ENCODE measurements at places on chromosomes 3 and 15.

DNA sequence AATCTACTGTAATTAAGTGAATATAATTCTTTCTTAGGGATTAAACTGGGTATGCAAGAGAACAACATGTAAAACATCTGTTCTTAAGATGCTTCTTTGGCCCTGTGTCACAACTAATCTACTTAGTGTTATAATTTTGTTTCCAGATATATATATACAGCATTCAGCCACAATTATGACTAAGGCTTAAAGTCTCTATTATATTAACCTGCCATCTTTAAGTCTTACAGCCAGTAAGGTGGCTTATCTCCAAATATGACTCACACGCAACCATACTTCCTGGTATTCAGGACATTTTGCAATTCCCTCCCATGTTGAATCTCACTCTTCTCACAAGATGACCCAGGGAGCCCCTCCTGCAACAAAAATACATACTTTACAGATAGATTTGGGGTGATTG is 6.6 kb upstream of the KBTBD8 start:
- no peak for DNase-seq

DNA sequence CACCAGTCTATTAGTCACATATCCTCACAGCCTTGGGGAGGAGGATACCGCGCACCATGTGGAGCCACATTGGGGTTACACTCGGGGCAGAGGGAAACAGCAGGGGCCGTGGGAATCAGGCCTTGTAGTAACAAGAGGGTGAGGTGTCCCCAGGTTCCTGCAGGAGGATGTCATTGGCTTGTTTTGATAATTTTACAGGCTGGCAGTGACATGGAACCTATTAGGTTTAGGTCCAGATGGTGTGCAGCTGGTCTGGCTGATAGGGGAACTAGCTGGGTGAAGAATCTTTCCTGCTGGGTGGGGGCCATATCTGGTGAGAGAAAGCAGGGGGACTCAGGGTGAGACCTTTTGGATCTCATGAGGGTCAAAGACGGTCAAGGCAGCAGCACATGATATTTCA is 9.8 kb upstream of the MEF2A start:
- DNase-seq = no peak

DNA sequence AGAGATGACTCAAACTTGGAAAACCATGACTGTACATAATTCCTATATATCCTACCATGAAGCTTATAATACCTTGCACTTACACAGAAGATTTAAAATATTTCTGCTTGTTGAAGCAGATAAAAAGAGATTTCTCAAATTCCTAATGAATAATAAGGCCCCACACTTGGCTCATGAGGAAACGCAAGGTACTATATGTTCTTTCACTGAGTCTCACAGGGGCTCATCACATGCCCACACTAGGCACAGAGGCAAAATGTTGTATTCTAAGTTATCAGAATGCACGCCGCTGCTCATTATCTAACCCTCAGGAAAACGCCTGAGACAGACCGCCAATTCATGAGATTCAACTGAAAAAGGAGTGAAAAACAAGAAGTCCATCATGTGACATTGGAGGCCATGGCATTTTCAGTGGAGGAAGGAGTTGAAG is 5.6 kb downstream of the MYO1E start:
- no peak for DNase-seq

DNA sequence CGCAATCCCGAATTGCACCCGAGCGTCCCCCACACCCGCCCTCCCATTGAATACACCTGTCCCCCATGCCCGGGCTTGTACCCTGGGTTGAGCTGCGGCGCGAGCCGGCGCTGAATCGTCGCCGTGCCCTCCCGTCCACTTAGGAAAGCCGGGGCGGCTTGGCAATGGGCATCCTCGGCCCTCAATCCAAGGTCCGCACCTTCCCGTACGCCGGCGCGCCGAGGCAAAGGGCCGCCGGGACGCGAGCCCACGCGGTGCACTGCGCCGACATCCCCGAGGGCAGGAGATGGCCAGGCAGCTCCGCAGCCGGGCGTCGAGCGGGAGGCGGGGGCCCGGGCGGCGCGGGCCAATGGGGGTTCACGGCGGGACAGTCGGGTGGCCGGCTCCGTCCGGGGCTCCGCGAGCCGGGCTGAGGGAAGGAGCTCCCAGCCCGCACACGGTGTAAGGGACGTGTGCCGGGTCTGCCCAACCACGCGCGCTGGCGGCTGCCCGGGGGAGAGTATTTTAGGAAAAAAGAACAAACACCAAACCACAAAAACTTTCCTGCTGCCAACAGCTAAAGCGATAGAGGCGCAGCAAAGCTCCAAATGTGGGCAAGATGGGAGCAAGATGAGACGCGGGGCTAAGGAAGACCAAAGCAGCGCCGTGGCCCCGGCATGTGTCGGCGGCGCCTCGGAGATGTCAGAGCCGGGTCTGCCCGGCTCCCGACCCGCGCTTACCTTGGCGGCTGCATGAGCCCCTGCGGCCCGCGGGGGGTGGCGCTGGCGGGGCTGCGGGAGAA is 621 bp downstream of the RGMA start:
- peak; percentile 30 for DNase-seq

DNA sequence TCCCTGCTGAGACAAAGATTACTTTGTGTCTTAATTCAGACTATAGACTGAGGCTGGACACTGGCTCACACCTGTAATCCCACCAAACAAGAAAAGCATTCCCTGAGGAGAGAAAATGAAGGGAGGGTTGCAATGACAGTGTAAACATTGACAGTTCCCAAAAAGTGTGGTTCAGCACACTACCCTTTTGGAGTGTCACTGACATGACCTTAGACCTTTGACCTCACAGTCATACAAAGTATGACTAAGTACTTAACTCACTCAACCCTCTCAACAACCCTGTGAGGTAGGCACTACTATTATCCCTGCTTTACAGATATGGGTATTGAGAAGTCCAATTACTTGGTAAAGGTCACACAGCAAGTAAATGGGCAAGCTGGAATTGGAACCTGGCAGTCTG is 341.7 kb downstream of the LRRC3B start:
- DNase-seq = no peak

DNA sequence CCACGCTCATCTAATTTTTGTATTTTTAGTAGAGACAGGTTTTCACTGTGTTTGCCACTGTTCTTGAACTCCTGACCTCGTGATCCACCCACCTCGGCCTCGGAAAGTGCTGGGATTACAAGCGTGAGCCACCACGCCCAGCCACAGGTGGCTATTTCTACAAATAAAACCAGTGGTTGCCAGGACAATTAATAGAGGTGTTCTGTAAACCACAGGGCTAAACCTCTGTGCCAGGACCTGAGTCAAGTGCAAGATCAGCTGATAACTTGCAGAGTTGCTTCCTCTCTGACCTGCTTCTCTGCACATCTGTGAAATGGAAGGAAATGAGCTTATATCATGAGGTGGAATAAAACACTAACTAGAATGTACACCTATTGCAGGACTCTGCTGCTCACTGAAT is 72.8 kb downstream of the CD200R1L start:
- no peak for DNase-seq

GRCh38 chr15:30859091-30859874 is 44.4 kb upstream of the FAN1 start:
- no peak for DNase-seq

- no peak for DNase-seq
Measured at GRCh38 chr3:33942483-33943150, 144.2 kb downstream of the PDCD6IP start.

GRCh38 chr15:60369696-60370095 is 28.1 kb downstream of the ANXA2 start:
- DNase-seq = no peak

- no peak for DNase-seq
Measured at GRCh38 chr3:122255757-122256439, 69.2 kb upstream of the CSTA start.

GRCh38 chr3:66980791-66981190 is 17.3 kb upstream of the KBTBD8 start:
- no peak for DNase-seq

- DNase-seq = no peak
Measured at GRCh38 chr3:158213461-158213860, 103.6 kb downstream of the RSRC1 start.

DNA sequence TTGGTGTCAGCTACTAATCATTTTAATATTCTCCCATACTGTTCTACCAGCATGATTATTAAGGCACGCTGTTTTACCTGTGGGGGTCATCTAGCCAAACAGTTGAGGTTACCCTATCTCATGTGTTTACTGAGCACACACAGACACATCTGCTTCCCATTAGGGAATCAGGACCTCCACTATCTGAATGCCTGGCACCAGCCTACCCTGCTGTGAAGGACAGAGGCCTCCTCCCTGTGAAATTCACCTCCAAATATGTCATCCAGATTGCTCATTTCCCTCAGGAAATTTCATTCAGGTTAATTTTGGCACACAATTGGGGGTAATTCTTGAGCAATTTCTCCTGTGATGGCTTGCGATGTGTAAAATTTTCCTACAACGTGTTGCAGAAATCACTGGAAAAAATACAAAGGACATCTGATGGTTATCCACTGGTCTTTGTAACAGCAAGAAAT is 155.6 kb upstream of the NR2E3 start:
- DNase-seq = no peak

DNA sequence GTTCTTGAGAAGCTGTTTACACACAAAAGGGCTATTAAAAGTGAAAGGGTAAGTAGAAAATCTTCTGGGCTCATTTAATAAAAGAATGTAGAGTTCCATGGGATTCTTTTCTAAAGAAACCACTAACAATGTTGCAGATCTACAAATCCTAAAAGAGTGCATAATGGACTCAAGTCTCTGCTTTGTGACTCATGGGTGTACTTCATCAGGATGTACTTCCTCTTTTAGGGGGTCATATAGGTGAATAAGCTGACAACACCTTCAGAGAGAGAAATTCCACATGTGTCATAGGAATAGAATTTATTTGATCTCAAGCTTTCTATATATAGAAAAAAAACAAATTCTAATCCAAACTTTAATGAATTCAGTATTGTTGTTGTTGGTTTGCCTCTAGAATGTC is 355.5 kb downstream of the TIGIT start:
- DNase-seq = no peak

GRCh38 chr15:40327457-40327856 is 4.0 kb downstream of the INAFM2 start:
- DNase-seq = no peak

DNA sequence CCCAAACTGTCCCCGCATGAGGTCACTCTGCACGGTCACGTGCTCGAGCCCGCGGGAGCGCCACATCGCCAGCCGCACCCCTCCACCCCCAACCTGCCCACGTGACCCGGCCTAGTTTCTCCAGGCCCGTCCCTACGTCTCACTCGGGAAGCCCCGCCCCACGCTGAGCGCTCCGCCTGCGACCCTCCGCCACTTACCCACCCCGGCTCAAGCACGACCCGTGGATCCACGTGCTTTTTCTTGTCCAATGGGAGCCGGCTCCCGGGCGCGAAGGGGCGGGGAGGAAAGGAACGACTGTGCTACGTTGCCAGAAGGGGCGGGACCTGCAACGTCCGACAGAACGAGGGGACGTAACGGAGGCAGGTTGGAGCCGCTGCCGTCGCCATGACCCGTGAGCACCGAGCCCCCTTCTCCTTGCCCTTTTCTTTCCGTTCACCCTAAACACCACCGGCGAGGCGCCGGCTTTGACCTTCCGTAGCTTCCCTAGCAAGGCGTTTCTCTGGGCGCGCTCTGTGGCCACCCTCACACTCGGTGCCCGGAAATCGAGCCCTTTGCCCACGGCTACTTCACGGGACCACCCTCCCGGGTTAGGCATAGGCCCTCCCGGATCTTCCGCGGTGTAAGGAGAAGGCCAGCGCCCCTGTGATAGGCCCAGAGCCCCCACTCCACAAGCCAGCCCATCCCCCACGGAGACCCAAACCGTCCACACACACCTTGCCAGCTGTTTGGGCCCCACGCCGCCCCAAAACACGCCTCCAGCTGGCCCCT is at the start of gene SERF2:
Gene SERF2, plus strand, starts transcription at position 328 of the 768 bp plus-strand sequence. Its CDS starts 57 bp downstream, at position 385.
- peak; percentile 100 for DNase-seq

GRCh38 chr3:63968612-63969350 is 54.5 kb downstream of the PSMD6 start:
- DNase-seq = no peak

DNA sequence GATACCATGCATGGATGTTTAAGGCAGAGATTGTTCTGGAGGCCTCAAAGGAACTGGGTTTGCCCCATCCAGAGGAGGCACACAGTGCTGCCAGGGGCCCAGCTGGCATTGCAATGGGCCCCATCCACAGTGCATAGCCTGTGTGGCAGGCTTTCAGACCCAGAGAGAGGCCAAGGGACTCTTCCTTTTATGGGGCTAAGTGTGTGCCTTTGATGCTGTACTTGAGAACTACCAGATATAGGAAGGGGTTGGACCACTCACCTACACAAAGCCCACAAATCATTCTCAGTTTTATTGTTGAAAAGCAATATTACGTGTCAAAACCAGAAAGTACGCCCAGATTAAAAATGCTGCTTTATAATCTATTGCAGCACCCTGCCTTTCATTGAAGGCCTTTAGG is 134.9 kb downstream of the EPHB1 start:
- no peak for DNase-seq

DNA sequence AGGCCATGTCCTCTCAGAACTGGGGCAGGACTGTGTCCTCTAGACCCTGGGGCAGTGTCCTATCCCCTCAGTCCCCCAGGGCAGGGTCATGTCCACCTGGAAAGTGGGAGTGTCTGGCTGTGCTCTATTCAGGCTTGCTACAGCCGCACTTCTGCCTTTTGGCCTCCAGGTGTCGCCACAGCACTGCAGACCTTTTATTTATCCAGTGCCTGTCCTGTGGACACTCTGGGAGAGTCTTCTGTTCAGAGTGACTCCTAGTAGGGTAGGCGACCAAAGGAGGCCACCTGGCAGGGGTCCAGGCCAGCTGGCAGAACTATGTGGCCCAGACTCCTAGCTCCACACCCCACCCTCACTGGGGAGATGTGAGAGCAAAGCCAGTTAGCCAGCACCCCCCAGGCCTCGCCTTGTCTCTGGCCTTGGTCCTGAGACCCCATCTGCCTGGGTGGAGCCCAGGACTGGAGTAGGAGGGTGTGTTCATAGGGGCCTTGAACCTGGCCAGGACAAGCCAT is 3.9 kb downstream of the TMIE start:
- peak; percentile 71 for DNase-seq

GRCh38 chr15:92142242-92143232 is 251.1 kb upstream of the ST8SIA2 start:
- no peak for DNase-seq

DNA sequence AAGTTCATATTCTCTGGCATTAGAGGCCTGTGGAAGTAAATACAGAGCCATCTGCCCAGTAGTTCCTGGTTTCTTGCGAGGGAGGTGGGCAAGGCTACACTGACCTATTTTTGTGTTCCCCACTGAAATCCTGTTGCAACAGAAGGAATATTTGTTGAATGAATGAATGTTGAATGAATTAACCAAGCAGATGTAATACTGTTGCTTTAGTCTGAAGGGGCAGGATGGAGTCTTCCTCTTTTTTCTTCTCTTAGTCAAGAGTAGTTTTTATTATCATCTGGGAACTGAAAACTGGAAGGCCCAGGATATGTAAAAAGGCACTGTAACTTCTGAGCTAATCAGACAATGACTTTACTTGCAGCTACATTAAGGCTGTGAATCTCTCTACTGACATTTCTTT is 17.1 kb downstream of the BLOC1S6 start:
- DNase-seq = no peak

DNA sequence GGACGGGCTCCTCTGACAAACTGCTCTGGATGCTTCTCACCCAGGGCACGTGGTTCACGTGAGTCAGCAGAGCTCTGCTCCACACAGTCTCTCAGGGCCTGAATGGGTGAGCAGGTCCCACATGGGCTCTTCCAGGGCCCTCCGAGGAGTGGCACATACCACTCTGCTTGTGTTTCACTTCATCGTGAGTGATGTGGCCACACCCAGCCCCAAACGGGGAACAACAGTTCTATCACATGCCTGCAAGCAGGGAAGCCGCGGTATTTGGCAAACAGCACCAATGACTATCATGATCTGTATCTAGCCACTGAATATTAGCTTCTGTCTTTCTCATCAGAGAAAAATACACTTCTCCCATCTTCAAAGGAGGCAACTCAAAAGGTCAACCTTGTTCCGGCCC is 352.8 kb downstream of the GABRG3 start:
- DNase-seq = no peak

Data from progenitor cell of endocrine pancreas (in vitro differentiated cells).